ENCODE measurements at places on chromosomes 1 and 21. TPM values are rescaled to one million over a fixed set of nuclear protein-coding genes. Genes with fewer than 3 reads are reported as not detected.

The OR2M7 gene
- total RNA-seq = not detected

The B3GALT5 gene
- total RNA-seq = 0.69 TPM

The DENND2C gene
- 1.6 TPM for total RNA-seq

The CASQ1 gene
- 0.14 TPM for total RNA-seq

The RHOU gene
- total RNA-seq = 0.31 TPM

The PIK3CD gene
- total RNA-seq = 7.3 TPM

The GJA5 gene
- 18.3 TPM for total RNA-seq

The AK4 gene
- total RNA-seq = 2.0 TPM

The AGBL4 gene
- not detected for total RNA-seq

The SLC22A15 gene
- 3.7 TPM for total RNA-seq

The NBPF14 gene
- 17.9 TPM for total RNA-seq

The PRAMEF8 gene
- total RNA-seq = not detected

The COL6A1 gene
- 334 TPM for total RNA-seq

The AADACL3 gene
- total RNA-seq = not detected

The S100A4 gene
- total RNA-seq = 834 TPM

The IQCC gene
- total RNA-seq = 2.1 TPM

The OR2T35 gene
- not detected for total RNA-seq
